Effector memory CD4-positive, alpha-beta T cell (primary cell): ENCODE measurements at places on chromosomes 6 and 20.

DNA sequence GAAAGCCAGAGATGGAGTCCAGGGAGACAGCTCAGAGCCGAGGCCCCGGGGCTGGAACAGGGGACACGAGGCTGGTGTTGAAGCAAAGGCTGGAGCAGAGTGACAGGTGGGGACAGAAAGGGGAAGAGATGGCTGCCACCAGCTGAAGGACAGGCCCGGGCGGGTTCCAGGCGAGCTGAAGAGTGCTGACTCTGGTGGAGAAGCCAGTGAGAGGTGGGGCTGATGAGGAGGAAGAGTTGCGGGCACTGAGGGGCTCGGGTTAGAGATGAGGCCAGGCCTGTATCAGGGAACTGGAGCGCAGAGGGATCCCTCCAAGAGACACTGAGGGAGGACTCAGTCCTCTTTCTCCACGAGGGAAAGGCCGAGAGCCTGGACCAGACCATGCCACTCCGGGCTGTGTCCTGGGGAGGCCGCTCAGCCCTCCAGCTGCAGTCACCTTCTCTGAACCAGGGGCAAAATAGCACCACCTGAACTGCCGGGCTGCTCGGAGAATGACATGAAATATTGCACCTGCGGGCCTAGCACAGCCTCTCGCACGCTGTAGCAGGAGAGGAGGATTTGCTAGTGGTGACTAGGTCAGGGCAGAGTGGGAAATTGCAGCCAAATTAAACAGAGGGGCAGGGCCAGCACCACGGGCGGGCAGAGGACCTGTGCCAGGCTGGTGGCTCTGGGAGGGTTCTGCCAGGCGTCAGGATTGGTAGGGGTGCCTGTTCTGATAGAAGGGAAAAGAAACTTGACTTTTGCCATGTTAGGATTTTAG lies 175.9 kb downstream of the ZDHHC14 start:
- DNase-seq: no peak

- DNase-seq: no peak
Observed at GRCh38 chr20:44969300-44969894, 3.1 kb downstream of the STK4 start.

DNA sequence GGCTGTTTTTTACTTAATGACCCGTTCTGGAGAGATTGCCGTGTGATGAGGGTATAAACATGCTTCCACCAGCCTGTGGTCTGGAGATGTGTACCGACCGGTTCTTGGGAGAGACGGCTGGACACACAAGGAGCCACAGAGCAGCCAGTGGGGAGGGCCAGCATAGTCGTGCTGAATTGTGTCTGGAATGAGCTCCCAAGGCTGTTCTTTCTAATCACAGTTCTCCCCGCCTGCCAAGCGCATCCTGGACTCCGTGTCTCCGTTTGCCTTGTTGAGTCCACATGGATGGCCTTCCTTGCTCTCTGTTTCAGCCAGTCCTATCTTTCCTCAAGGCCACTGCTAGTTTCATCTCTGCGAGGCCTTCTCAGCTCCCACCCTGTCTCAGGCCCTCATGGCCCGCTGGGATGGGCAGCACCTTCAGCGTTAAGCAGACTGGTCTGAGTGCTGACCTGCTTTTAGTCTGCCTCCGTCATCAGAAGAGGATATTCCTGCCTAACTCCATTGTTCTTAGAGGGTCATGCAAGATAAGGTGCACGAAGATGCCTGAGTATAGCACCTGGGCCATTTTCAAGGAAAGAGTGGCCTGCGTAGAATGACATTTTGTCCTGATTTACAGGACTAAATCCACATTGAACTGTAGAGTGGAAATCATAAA lies 20.6 kb downstream of the MANBAL start:
- no peak for DNase-seq

DNA sequence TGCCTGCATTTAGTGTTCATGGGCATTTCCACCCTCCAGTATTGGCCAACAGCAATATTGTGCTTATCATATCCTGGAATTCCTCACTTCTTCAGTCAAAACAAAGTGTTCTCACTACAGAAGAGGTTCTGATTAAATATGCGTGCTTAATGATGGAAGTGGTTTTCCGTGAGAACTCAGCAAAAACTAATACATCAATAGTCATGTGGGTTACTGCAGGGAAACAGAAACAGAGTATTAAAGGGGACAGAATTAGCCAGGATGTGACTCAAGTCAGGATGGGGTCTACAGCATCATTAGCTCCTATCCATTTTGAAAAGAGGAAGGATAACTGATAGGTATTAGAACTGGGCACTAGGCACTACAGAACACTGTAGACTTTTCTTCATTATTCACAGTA lies 384.6 kb downstream of the CDKAL1 start:
- DNase-seq: no peak

- no peak for DNase-seq
Observed at GRCh38 chr6:49576618-49577017, 26.1 kb downstream of the C6orf141 start.

DNA sequence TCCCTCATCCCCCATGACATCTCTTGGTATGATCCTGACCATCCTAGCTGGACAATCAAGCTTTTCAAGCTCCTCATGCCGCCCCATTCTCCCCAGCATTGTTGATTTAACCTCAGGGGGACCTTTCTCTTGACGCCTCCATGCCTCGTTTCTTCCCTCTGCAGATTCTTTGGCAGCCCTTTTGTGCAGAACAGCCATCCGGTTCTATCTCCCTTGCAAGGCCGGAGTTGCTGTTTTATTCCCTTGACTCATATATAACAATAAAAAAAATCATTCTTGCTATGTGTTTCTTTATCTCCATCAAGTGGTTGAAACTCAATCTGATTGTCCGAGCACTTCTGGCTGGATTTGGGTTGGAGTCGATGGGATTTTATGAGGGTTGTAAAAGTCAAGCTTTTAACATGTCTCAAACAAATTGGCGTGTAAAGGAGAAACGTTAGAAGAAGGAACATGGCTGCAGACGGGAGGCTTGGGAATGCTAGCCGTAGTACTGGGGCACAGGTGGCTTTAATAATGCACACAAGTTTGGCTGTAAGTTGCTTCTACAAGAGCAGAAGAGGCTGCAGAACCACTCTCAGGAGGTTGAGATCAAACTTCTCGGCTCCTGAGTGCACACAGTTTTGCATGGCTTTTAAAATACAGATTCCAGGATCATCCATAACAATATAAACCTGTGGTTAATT lies 3.9 kb upstream of the SULF2 start:
- DNase-seq: no peak

- DNase-seq: no peak
Observed at GRCh38 chr20:39136798-39137197, 174.7 kb downstream of the DHX35 start.

DNA sequence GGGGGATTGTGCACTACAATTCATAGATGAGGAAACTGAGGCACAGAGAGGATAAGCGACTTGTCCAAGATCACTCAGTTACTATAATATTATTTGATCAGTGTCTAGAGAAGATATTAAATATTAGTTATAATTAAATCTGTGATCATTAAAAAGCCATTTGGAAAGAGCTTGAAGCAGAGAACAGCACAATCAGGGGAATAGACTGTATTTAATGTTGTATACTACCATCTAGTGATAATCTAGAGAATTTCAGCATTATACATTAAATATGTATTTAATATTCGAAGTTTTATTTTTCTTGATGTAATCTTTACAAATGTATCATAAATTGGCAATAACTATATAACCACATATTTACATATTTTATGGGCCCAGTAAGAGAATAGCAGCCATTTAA lies 20.1 kb upstream of the MTCL3 start:
- no peak for DNase-seq

GRCh38 chr6:112639391-112639831 lies 292.3 kb downstream of the RFPL4B start:
- DNase-seq: no peak

DNA sequence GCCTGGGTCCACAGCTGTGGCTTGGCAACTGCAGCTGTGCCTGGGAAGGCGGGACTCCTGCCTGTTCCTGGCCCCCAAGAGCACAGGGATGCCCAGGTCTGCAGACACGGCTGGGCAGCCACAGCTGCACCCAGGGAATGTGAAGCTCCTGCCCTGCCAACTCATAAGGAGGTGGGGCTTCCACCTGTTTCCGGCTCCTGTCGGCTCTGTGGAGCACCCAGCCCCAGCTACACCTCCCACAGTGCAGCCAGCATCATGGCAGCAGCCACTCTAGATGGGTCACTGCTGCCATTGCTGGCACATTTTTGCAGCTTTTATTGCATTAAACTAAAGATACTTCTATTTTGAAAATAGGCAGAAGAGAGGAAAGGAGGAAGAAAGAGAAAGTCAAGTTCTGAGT lies 207.9 kb downstream of the SAMD5 start:
- DNase-seq: no peak

GRCh38 chr6:139257821-139258398 lies 33.9 kb downstream of the TXLNB start:
- DNase-seq: no peak

GRCh38 chr6:154508573-154509375 lies 1.7 kb downstream of the CNKSR3 start:
- no peak for DNase-seq

- no peak for DNase-seq
Observed at GRCh38 chr20:44523746-44524145, 1.9 kb upstream of the SERINC3 start.

- no peak for DNase-seq
Observed at GRCh38 chr20:60085551-60086132, 127.4 kb downstream of the CDH26 start.

DNA sequence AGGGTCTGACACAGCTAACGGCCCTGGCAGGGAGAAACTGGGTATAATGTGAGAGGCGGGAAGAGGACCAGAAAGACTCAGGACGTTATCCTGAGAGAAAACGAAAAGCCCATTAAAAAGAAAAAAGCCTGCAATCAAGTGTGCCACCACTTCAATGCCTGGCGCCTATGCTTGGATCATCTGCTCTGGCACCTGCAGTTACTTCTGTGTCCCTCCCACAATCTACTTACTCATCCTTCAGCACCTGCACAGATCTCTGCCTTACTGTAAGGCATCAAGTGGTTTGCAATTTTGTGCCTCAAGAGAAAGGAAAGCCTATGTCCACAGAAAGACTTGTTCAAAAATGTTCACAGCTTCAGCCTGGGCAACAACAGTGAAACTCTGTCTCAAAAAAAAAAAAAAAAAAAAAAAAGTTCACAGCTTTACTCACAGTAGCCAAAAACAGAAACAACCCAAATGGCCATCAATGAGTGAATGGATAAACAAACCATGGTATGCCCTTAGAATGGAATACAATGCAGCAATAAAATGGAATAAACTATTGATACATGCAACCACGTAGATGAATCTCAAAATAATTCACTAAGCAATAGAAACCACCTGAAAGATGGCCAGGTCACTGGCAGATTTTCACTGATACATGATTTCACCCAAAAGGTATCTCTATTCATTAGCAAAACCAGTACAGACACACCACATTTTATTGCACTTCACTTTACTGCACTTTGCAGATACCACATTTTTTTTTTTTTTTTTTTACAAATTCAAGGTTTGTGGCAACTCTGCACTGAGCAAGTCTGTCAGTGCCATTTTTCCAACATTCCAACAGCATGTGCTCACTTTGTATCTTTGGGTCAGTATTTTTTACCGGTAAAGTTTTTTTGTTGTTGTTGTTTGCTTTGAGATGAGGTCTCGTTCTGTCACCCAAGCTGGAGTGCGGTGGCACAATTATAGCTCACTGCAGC lies 48.6 kb downstream of the ABHD12 start:
- DNase-seq: no peak

DNA sequence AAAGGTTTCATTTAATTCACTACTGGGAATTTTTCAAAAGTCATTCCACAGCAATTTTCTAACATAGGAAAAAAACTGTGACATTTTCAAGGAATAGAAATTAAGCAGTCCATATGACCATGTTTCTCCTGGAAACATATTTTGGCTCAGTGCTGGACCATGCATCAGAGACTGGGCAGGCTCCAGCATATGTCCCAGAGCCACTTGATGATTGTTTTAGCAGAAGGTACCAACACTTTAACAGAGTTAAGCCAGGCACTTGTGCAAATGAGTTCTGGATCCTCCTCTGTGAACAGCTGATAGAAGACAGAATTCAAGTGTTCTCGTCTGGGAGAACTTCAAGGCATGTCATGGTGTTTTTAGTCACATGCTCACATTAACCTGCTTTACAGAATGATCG lies 516.3 kb downstream of the COL12A1 start:
- no peak for DNase-seq

DNA sequence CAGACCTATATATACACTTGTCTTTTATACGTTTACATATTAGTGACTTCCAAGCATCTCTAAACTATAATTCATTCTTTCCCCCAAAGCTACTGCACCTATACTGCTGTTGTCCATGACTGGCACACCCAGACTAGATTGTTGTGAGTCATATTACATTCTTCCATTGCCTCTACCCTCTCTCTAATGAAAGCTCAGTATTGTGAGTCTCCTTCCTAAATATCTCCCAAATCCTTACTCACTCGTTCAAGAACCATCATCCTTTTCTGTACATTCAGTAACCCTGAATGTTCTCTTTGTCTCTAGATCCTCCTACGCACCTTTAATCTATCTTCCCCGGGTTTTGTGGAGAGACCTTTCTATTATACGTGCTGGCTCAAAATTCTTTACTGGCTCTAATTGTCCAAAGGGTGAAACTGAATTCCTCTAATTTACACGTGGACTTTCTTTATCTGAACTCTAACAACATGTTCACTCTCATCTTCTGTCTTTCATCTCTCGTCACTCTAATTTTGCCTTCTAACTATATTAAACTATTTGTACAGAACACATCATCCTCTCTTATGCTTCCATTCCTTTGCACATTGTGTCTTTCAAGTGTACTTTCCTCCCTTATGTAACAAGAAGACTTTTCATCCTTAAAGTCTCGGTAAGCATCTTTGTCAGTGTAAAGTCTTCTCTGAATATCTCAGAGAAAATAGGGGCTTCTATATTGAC lies 109.3 kb downstream of the IBTK start:
- no peak for DNase-seq

GRCh38 chr20:2879146-2879545 lies 5.9 kb downstream of the PTPRA start:
- no peak for DNase-seq

GRCh38 chr6:47495207-47495606 lies 17.6 kb downstream of the CD2AP start:
- DNase-seq: no peak

DNA sequence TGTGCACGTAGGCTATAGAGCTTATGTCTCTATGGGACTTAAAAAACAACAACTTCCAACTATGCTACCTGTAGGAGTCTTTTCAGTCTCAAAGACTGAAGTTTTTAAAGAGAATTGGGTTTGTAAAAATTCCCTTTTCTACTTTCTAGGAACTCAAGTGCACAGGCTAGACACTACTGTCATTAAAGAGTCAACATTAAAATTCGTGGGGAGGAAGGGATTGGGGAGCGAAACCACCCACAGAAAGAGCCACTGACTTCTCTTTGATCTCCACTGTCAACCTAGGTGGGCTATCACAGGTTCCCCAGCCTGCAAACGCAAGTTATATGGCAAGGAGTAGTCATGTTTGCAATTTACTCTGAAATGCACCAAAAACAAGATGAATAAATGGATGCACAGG lies 37.7 kb downstream of the ADTRP start:
- no peak for DNase-seq
